C1 segment of cervical spinal cord (tissue), 14 donors: ENCODE measurements at places on chromosomes 5 and 9.

DNA sequence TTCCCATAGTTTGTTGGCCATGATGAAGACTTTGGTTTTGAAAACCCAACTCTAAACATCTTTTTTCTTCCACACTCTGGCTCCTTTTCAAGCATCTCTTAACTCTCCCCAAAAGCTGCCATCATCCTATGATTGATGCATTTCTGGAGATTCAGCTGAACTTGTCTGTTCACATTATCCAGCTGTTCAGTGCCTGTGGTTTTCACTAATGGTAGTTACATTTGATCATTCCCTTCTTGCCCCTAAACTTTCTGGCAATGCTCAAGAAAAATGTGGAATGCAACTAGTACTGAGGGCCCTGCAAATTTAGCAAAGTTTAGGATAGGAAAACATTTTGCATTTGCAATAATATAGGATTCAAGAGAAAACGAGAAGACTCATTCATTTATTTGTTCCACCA is 267.5 kb downstream of the ENC1 start:
- DNase-seq, result no peak

DNA sequence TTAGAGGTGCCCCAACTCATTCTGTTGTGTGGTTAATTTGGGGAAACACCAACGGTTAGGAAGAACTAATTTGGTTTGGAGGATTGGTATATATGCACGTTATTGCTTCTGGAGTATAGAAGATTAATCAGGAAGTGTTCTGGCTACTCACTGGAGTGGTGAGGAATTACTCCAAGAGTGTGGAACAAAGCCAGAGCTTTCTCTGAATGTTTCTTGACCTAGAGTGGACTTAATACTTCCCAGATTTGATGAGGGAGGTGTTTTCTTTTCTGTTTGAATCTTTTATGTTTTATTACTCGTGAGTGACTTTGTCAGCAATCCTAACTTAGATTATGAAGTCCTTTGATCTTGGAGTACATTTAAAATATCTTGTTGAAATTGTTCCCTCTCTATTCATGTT is 163.7 kb downstream of the MAN2A1 start:
- DNase-seq, result no peak

- DNase-seq, result no peak
These were observed 78.6 kb downstream of the NTRK2 start for GRCh38 chr9:84748112-84748511.

DNA sequence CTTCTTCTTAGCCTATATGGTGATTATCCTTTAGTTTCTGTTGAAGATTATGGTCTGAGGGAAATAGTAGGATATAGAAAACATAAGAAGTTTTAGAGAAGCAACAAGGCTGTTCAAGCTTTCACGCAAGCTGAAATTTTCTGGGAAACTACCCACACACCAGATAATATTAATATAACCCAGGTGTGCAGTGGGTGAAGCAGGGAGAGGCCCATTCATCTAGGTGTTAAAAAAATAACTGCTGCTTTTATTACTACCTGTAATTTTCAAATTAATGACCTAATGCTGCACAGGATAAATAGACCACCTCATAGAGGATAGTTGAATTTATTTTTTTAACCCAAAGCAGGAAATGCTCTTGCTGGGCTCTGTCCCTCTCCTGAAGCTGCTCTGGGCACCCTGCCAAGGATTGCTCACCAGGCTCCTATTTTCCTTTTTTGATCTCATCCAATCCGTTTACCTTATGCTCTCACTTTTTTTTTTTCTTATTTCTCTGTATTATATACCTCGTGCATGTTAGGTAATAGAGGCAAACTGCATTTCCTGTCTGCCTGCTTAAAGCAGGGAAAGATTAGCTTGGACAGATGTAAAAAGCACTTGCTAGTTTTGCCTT is 124.3 kb upstream of the SLC12A2 start:
- DNase-seq, result peak; percentile 90

DNA sequence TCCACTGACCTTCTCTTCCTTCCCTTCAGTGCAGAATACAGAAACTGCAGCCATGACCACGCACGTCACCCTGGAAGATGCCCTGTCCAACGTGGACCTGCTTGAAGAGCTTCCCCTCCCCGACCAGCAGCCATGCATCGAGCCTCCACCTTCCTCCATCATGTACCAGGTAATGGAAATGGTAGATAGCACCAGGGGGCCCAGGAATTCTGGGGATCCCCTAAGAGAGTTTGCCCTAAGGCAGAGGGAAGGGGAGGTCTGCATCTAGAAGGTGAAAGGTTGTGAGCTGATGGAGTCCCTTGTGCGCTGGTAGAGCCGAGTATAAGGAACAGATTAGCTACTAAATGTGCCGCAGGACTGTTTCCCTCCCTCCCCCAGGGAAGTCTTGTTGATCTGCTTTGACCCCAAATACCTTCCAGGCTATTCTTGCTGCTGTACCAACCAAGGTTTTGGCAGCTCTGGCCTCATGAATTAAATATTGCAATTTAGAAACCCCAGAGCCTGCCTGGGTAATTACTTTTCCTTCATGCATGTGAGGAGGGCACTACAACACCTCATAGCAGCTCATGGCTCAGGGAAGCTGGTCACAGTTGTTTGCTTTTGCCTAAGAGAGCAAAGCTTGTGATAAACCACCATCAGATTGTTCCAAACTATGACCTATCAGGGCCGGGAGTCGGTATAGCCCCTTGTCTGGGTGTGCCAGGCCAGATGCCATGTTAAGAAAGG is 19.6 kb downstream of the CYFIP2 start:
- DNase-seq, result no peak

DNA sequence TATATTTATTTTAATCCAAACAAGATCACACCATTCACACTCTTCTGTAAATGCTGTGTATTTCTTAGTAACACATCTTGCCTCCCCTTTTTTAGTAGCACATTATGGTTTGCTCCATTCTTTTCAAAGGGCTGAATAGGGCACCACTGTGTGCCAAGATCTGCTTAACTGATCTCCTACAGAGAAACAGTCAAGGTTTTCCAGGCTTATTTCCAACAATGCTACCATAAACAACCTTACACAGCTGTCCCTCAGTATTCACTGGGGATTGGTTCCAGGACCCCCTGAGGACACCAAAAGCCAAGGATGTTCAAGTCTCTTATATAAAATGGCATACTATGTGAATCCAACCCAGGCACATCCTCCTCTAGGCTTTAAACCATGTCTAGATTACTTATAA is 16.5 kb downstream of the GOLM1 start:
- DNase-seq, result no peak

DNA sequence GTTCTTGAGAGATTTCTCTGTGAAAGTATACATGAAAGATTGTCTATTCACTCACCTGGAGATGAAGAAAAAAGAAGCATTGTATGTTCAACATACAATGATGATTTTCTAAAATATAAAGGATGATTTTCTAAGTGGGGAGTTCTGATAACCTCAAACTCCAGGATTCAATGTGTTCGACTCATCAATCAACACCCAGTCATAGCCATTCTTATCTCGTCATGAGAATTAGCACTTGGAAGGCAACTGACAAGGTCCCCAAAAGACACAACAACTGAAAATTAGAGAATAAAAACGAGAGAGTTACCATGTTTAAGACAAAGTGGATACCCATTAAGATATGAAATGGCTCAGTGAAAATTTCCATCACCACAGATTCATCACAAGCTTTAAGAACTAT is 52.1 kb upstream of the SIMC1 start:
- no peak for DNase-seq

DNA sequence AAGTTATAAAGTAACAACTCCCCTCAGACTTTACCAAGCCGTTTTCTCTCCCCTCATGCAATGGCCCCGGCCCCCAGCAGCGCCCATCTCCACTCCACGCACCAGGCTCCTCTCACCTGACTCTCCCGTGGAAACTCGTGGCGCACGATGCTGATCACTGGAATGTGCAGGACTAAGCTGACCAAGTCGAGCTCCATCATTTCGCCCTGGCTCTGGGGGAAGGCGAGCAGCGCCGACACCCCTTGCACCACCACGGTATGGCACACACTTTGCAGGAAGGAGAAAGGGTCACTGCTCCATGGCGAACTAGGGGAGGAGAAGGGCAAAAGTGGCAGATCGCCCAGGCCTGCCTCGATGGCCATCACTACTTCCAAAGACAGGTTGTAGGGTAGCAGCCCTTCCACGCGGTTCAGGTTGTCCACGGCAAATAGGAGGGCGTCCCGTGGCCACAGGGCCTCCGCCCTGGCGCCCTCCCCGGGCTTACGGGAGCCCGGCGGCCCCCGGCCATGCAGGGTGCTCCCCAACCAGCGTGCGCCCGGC is 1.2 kb downstream of the GRIN3A start:
- DNase-seq, result no peak

DNA sequence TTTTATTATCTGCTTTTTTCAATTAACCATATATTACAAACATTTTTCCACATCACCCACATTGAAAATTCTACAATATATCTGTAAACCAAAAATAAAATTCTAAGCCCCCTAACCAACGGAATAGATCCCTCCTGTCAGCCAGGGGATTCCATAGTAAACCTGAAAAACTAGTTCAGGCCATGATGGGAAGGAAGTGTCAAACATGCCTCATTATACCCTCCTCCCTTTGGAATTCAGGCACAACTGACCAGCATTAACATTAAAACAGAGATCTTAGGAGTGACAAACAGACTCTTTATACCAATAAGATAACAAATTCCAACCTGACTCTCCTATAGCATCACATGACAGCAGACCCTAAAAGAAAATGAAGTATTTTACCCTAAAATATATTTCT is 113.7 kb upstream of the DMRT1 start:
- no peak for DNase-seq

GRCh38 chr5:77973253-77973609 is 197.1 kb upstream of the TBCA start:
- DNase-seq, result no peak

DNA sequence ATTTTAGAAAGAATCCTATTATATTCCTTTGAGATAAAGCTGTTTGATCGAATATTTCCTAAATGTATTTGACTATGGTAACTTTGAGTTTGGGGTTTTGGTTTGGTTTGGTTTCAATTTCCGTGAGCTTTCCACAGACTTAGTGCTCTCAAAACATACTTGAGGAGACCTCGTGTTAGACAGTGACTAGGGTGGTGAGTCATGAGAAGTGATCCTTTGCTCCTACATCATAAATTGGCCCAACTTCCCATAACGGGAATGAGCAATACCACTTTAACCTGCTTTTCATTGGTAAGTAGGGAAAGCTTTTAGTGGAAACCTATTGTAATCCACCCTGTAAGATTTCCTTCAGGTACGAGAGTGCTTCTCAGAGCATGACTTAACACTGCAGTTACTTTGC is 3.8 kb upstream of the RASEF start:
- DNase-seq, result no peak

GRCh38 chr9:32926911-32927310 is 74.5 kb downstream of the APTX start:
- DNase-seq, result no peak

- DNase-seq, result no peak
These were observed 637.2 kb upstream of the DMAC1 start for GRCh38 chr9:8436786-8437185.
